ENCODE measurements at places on chromosomes 5 and 9.

- DNase-seq: no peak
Measured at GRCh38 chr5:178469975-178470759, 120.0 kb downstream of the COL23A1 start.

GRCh38 chr9:18060269-18060934 lies 413.6 kb upstream of the ADAMTSL1 start:
- no peak for DNase-seq

DNA sequence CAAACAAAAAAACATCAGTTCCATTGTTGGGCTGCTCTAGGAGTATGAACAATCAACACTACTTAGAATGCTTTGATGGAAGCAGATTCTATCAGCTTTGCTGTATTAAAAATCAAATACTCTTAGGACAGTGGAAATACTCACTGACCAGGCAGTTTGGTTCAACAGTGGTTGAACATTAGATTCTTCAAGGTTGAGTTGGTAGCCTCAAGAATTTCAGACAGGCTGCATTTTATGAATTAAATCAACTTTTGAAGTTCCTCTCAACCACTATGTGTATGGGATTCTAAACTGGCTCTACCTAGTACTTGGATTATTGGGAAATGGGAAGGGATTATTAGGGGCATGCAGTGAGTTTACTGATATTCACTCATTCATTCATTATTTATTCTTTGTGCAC lies 35.0 kb downstream of the ACTBL2 start:
- DNase-seq: no peak

DNA sequence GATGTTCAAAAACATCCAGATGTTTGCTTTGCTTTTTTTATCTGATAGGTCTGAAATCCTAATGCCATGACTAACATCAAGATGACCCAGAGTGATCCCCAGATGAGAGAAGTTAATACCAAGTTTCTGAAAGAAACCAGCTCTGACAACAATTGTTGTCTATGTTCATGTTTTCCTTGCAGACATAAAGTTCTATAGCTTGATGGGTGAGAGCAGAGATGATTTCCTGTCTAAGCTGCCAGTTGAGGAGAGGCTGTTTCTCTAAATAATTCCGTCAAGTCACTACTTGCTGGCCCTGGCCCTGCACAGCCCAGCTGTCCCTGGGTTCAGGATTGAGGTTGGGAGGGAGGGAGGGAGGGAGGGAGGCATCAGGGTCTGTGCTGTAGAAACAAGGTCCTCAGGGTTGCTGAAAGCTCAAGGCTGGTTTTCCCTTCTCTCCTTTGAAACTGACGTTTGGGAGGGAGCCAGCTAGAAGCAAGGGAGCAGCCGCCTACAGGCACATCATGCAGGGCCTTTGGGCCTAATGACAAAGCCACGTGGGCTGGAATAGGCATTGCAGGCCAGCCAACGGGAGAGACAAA lies 3.9 kb downstream of the SPARC start:
- DNase-seq: no peak

DNA sequence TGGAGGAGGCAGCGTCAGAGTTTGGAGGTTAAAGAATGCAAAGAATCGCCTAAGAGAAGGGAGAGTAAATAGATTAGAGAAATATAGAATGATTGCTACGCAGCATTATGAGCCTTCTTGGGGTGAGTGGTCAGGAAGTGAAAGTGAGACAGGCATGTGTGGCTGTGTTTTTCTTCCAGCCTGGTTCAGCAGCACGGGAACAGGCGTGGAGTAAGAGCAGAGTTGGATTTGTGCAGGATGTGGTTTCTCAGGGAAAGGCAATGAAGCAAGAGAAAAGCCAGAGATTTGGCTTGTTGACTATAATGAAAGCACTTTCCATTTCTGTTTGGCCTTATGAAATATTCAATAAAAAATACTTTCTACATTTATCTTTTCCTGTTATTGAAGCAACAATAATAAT lies 34.3 kb upstream of the FRMD3 start:
- DNase-seq: no peak

DNA sequence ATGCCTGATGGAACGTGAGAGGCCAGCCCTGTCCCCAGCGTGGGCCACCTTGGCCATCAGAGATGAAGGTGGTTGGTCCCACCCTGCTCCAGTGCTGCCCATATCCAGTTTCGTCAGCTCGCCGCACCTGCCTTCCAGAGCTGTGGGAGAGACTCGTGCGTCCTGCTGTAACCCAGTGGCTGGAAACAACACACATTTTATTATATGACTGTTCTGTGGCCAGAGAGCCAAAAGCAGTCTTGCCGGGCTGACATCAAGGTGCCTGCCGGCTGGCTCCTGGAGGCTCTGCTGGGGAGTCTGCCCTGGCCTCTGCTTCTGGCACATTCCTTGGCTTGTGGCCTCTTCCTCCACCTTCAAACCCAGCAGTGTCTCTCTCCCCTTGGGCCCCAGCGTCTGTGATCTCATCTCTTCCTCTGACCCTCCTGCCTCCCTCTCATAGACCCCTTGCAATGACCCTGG lies 94.7 kb downstream of the RXRA start:
- no peak for DNase-seq

DNA sequence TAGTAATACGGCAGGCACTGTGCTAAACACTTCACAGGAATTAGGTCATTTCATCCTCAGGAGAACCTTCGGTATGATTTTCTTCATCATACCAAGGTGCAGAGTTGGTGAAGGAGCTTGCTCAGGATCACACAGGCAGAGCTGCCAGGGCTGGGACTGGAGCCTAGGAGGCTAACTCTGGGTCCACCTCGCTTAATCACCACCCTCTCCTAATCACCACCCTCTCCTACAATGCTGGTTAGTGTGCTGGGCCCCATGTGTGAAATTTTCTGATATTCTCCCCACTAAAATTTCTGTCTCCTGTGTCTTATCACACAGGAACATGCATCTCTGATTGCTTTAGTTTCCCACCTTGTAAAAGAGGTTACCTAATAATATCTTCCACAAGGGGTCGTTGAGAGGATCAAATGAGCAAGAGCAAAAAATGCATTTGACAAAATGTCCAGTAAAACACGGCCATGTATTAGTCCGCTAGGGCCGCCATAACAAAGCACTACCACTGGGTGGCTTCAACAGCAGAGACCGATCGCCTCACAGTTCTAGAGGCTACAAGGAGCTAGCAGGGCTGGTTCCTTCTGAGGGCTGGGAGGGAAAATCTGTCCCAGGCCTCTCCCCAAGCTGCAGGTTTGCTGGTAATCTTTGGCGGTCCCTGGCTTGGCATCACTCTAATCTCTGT lies 128.2 kb upstream of the NFIB start:
- no peak for DNase-seq

DNA sequence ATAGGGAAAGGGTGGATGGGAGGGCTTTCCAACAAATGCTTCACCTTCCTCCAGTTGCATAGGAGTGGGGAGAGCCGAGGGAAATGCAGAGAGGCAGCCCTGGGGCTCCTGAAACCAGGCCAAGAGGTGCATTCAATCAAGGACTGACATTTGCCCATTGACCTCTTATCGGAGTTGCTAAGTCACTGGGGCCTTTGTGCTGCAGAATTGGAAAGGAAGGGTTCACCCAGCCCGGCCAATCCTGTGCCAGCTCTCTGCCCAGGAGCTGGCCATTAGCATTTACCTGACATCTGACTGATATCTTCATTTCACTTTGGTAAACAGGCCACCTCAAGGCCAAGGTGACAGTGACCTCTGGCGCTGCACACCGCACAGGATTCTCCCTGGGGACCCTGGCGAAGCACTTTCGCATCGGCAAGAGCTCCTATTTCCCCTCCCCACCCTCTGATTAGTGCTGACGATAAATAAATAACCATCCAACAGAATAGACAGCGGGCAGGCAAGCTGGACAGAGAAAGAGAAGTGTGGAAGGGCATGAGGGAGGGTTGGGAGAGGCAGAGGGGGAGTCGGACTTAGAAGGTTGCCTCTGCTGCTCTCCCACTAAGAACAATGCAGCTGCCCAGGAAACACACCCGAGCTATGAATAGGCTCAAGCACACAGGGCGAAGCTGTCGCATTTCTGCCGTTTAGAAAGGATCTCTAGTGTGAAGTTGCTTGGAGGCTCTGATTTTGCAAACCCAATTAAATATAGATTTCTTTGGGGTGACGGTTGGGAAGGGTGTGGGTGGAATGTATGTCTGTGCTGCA lies 57.0 kb upstream of the BOD1 start:
- no peak for DNase-seq
